HFF-Myc (cell line): ENCODE measurements at places on chromosomes 13 and 19.

GRCh38 chr13:40974460-40975407 is 44.4 kb downstream of the ELF1 start:
- no peak for DNase-seq

DNA sequence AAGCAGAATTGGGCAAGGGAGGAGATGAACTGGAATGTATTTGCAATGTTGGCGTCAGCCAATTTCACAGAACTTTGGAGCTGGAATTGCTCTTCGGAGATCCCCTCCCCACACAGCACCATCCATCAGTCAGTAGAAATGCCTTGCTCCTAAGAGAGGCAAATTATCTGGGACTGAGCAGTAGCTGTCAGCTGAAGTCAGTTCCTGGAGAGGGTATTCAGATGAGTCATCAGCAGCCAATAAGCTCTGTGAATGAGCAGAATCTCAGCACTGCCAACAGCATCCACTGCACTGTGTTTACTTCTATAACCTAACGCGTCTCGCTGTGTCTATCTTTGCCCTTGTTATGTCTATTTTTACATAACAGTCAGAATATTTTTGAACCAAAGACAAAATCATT is 213.7 kb downstream of the SLITRK5 start:
- no peak for DNase-seq

- DNase-seq, result no peak
Measured at GRCh38 chr19:46471116-46471733, at the start of gene PNMA8A. Gene PNMA8A (minus strand): TSS chr19:46471563. CDS start chr19:46471035, 528 bp downstream.

DNA sequence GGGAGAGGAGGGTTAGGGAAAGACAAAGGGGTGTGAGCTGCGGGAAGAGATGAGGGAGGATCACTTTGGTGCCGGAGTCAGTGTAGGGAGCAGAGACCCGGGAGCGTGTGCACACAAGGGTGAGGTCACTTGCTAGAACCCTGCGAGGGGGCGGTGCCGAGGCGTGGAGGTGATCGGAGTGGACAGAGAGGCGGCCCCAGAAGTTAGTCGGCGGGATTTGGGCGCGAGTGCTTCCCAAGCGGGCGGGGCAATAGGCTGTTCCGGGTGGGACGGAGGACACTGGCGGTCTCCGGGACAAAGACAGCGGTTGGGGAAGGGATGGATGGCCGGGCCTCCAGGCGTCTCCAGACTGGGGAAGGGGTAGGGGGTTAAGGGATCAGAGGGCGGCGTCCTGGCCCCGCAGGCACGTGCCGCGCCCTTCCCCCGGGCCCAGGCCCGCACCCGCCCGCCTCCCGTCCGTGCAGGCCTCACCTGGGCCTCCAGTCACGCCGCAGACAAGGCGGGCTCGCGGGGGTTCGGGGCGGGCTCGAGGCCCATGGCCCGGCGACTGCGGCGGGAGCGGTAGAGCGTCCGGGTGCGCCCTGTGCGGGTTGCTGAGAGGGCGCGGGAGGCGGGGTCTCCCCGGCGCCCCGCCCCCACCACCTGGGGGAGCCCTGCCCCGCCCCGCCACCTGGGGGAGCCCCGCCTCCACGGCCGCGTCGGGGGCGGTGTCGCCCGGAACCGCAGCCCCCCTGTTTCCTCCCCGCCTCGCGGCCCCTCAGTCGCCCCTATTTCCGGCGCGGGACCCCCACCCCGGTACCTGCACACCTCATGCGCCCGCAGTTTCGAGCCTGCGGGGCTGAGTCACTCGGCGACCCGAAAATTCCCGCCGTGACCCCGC is at the start of gene LPAR2:
TSS of gene LPAR2 (minus strand) at position 600 of the 880 bp plus-strand sequence. CDS start 945 bp downstream, outside the sequence.
- no peak for DNase-seq

- no peak for DNase-seq
Measured at GRCh38 chr13:44174769-44175425, 198.7 kb upstream of the SERP2 start.

DNA sequence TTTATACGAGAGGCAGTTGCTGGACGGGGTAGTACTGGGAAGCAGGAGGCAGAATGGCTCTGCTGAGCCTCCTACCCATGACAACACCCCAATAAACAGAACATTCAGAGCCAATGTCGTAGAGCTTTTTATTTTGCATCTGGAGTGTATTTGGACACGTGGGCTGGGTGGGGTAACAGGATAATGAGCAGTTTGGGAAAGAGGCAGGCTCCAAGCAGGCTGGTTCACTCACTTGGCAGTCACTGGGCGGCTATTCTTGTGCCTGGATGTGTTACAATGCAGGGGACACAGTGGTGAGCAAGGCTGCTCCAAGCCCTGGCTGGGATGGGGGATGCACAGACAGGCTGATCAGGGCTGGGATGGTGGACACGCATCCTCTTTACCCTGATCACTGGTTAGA is 9.5 kb downstream of the ACTMAP start:
- DNase-seq, result peak; percentile 55

DNA sequence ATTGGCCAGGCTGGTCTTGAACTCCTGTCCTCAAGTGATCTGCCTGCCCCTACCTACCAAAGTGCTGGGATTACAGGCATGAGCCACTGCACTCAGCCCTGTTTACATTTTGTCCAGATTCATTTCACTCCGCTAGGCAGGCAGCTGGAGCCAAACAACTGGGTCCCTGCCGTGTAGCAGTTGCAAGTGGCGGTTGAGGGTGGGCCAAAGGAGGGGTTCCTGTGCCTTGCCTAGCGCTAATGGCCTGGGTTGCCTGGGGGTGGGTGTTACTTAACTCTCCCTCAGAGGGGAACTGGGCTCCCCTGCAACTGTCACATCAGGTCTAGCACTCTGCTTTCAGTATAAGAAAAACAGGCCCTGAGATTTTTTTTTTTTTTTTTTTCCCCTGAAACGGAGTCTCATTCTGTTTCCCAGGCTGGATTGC is 7.4 kb downstream of the ACP5 start:
- no peak for DNase-seq

GRCh38 chr13:30700364-30700763 is 35.0 kb upstream of the ALOX5AP start:
- no peak for DNase-seq

DNA sequence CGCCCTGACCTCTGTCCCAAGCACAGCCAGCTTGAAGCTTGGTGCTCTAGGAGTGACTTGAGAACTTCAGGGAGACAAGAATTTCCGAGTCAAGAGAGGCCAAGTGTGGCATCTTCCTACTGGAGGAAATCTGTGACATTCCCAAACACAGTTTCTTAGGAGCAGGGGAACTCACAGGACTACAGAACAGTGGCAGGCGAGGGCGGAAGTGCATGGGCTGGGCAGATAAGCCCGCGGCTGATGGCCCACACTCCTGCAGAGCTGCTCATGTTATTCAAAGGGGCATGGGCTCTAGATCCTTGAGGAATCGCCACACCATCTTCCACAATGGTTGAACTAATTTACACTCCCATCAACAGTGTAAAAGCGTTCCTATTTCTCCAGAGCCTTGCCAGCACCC is 168.8 kb downstream of the KATNAL1 start:
- DNase-seq, result no peak

GRCh38 chr19:4409123-4409933 is 6.9 kb downstream of the CHAF1A start:
- DNase-seq, result no peak

DNA sequence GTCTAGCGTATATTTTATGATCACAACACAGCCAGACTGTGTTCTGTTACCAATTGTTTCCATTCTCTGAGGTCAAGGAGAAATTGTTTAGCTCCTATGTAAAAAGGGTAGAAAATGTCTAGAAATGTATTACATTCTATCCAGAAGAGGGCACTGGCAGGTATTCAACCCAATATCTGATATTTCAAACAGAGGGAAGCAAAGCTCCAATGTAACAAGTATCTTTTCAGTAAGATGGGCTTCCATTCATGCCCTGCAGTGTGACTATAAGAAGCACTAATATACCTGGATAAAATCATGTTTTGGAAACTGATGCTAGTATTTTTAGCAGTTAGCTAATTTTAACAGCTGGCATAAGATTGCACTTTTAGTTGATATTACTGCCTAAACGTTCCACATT is 312.7 kb downstream of the FGF14 start:
- DNase-seq, result no peak

DNA sequence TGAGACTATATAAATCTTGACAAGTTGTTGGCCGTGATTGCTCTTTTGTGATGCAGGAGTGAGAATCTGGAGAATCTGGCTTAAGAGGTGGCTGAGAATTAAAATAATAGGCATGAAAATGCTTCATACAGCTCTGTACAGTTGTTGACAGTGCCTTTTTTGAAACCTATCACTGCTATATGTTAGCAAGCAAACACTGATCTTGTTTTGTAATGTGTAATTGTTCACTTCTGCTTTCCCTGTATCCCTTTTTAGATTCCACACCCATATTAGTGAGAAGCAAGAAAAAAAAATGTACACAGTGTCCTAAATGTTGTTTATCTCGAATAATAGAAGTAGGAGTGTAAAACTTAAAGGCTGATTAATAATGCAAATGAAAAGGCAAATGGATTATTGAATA is 31.1 kb downstream of the ITM2B start:
- DNase-seq, result no peak

DNA sequence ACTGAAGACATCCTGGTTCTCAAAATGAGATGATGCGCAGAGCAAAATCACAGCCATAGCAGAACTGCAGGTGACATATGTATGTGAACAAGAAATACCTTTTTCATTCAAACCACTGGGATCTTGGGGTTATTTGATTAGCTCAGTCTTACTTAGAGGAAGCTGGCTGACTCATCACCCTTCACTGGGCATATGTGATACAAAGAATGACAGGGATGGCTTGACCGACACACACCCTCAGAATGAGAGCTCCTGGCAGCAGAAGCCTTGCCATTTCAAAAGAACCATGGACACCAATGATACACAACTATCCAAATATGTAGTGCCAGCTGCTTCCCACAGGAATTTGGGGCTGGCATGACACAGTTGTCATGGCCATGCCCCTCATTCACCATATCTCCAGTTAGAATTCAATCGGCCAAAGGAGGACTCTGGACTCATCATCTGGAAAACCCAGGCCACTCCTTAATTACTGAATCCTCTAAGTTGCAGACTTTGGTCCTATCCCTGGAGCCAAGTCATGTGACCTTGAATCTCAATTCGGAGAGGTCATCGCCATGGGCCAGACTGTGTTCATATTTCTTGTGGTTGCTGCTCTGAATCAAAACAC is 115.8 kb downstream of the KATNAL1 start:
- DNase-seq, result no peak

GRCh38 chr13:113034451-113035212 is 65.6 kb downstream of the MCF2L start:
- DNase-seq, result peak; percentile 10

GRCh38 chr13:97434397-97435201 is 630 bp downstream of the RAP2A start:
- DNase-seq, result no peak

- DNase-seq, result no peak
Measured at GRCh38 chr19:1080360-1081161, 13.6 kb downstream of the ARHGAP45 start.

- DNase-seq, result no peak
Measured at GRCh38 chr19:12785431-12786031, 5.8 kb upstream of the JUNB start.

GRCh38 chr19:32061315-32061714 is 284.1 kb upstream of the ZNF507 start:
- no peak for DNase-seq

GRCh38 chr19:54561840-54562239 is 11.8 kb upstream of the LILRA2 start:
- no peak for DNase-seq

GRCh38 chr19:51256155-51256625 is 5.3 kb downstream of the SIGLECL1 start:
- DNase-seq, result no peak

DNA sequence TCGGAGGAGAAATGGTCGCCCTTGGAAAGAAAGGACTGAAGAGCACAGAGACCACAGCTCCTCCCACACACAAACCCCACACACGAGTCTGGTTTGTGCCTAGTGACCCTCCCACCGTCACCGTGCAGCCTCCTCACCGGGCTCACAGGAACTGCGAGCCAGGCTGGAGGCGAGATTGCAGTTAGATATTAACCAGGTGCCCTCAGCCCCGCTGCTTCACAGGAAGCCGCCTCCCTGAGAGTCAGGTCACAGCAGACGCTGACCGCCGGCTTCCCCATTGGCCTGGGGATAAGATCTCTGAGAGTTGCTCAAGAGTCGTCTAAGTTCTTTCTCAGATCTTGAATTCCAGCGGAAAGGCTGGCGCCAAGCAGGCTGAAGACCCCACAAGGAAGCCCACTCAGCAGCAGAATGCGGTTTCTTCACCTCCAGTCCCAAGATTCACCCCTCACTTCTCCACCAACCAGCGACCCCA is 870 bp downstream of the ZNF44 start:
- no peak for DNase-seq

GRCh38 chr13:74661851-74662250 is 527.6 kb upstream of the KLF12 start:
- no peak for DNase-seq

DNA sequence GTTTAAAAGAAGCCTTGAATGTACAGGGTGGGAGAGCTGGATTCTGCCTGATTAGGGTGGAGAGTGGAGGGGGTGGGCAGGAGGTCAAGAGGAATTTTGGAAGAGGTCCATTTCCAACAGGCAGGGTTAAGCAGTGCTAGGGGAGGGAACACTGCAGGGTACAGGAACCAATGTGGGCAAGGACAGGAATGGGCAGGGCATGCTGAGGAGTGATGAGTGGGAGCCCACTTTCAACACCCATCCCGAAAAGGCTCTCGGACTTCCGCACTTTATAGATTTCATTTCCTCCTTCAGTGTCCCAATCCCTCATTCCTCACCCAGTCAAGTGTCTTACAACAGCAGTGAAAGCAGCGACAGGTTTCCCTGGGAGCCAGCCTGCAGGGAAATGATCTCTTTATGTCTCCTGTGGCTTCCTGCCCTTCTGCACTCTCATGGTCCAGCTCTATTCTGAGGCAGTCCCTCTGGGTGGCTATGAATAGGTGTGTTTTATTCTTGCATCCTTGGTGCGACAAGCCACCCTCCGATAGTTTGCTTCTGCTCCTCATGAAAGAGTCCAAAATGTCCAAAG is 50.5 kb upstream of the ZNF507 start:
- no peak for DNase-seq

DNA sequence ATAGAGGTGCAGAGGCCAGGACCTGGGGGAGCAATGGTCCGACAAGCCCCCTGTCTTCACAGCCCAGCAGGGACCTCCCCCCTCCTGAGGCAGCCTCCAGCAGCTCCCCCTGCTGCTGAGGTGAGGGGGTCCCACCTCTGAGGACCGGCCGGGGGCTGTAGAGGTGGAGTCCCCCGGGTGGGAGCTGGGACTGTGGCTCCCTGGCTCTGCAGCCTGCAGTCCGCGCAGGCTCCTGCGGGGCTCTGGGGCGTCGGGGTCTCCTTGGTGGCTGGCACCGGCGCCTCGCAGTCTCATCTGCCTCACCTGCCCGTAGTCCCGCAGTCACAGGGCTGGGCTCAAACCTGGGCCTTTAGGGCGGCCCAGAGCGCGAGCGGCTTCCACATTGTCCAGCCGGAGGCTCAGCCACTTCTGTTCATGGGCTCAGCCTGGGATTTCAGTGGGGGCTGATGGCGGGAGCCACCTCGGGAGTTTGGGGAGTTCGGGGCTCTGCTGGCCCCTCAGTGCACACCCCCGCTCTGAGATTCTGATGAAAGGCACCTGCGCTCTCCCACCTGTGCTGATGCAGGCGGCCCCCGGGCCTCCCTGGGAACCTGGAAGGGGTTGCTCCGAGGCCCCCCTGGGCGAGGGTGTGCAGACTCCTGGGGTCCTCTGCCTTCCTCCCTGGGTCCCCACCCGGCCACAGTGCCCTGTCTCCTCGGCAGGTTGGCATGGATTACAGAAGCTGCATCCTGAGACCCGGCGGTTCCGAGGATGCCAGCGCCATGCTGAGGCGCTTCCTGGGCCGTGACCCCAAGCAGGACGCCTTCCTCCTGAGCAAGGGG is 7.0 kb upstream of the ZNF554 start:
- DNase-seq, result no peak
